DND-41 (cell line): ENCODE measurements at places on chromosomes 16 and 17.

GRCh38 chr16:17369421-17370222, 101.1 kb downstream of the XYLT1 start:
- DNase-seq = peak; percentile 71

GRCh38 chr17:41256291-41256685, 1.1 kb downstream of the KRTAP9-9 start:
- no peak for DNase-seq

DNA sequence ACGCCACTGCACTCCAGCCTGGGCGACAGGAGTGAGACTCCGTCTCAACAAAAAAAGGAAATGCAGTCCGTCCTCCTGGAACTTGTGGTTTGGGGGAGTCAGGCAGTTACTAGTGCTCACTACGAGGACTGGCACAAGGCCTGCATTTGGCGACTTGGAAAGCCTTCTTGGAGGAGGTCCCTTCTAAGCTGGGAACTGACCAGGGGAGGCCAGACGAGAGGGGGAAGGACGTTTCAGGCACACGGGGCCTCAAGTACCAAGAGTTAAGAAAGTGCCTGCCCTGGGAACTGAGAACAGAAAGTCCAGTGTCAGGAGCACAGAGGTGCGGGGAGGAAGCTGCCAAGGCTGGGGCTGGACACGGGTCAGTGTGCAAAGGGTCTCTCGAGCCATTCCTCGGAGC, 89.9 kb downstream of the ABR start:
- DNase-seq = no peak

DNA sequence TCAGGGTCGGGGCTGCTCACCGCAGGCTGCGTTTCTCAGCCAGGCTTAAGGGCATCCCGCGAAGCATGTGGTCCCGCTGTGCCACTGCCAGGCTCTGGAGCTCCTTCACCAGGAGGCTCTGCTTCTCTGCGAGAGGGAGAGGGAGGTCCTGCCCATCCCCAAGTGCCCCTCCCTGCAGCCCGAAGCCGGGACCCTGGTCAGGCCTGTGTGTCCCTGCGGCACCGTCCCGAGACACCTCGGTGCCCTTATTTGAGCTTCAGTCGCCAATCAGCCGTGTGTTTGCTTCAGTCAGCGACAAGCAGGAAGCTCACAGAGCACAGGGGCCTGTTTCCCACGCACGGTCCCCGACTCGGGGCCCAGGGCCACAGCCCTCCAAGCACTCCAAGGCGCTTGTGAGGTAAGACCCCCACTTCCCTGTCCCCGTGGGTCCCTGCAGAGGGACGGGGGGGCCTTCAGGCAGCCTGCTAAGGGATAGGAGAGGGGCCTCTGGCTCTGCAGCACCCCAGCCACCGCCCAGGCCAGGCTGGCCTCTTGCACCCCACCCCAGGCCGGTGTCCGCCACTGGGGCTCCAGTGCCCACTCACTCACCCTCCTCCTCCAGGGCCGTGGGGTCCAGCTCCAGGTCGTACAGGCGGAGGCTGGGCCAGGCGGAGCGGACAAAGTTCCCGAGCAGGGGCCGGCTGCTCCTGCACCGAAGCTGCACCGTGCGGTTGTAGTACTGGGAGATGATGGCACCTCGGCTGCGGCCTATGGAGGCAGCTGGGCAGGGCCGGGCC, 3.2 kb downstream of the TMC6 start:
- DNase-seq = no peak

DNA sequence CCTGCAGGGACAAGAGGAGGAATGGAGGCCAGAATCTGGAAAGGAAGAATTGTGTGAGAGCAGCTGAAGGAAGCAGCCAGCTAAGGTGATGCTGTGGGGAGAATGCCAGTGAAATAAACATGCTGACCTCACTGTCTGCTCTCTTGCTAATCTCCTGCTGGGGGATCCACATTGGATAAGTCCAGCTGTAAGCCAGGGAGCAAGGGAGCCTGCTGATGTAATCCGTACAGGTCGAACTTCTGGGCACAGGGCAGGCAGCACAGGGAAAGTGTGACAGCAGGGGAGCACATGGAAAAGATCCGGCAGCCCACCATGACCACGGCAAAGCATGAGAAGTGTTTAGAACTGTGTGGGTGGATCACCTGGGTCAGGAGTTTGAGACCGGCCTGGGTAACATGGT, 7.5 kb upstream of the XPO6 start:
- DNase-seq = no peak

DNA sequence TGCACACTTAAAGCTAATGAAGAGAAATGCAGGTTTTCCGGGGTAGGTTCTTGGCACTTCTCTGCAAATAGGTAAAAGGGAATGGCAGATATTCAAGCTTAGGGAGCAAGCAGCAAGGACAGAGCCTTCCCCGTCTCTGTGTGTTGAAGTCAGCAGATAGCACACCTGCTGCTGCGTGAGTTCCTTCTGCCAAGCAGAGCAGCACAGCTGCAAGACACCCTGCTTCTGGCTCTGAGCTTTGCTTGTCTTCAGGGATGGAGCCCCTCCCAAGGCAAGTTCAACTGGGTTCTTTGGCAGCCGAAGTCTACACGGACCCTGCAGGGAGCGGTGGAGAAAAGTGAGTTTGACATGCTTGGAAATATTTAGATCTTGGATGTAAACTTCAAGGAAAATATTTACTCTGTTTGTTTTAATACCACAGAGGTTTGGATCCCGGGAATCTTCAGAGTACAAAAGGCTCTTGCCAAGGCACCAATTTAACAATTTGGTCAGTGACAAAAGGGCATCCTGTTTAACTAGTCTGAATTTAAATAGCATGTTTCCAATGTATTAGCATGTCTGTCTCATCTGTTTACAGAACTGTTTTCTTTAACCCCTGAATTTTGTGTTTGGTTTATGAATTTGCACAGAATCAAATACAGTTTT, 113.4 kb upstream of the KCNJ16 start:
- no peak for DNase-seq

- no peak for DNase-seq
Measured at GRCh38 chr17:82351254-82351712, 7.8 kb upstream of the TEX19 start.

GRCh38 chr16:57815987-57816745, 13.9 kb upstream of the KIFC3 start:
- DNase-seq = peak; percentile 65

- DNase-seq = no peak
Measured at GRCh38 chr17:75729351-75729750, 8.1 kb downstream of the ITGB4 start.

GRCh38 chr17:78738278-78738677, 43.8 kb downstream of the CYTH1 start:
- no peak for DNase-seq

GRCh38 chr16:77408607-77409006, 26.2 kb downstream of the ADAMTS18 start:
- no peak for DNase-seq

GRCh38 chr17:29143894-29144293, 36.3 kb downstream of the MYO18A start:
- no peak for DNase-seq

- no peak for DNase-seq
Measured at GRCh38 chr17:4899341-4900230, at the start of gene C17orf107. C17orf107 (plus strand) TSS chr17:4899536; CDS start chr17:4899763, 227 bp downstream.

DNA sequence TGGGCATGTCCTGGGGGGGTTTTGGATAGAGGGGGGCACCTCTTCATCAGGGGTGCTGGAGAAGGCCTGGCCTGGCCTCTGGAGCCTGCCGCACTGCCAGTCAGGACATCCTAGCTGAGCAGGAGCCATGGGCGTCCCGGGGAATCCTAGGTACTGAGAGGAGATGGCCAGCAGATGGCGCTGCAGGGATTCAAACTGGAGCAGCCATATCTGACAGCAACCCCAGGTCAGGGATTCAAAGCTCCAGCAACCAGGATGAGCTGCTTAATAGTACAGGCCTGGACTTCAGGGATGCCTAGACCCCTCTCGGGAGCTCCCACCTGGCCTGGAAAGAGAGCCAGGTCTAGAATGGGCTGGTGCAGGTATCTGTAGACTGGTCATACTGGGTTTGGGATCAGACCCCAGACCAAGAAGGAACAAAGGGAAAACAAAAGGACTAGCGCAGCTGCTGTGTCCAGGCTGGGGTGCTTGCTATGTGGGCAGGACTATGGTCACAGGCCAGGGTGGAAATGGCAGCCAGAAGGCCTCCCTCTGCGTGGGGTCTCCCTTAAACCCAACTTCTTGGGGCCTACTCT, 306.9 kb upstream of the RBFOX1 start:
- DNase-seq = peak; percentile 65

- DNase-seq = no peak
Measured at GRCh38 chr16:66801320-66802105, at the start of gene TERB1. TERB1 (minus strand) TSS chr16:66801584; CDS start chr16:66796798, 4,786 bp downstream.

GRCh38 chr17:50668838-50669581, 34.3 kb downstream of the ABCC3 start:
- DNase-seq = no peak

DNA sequence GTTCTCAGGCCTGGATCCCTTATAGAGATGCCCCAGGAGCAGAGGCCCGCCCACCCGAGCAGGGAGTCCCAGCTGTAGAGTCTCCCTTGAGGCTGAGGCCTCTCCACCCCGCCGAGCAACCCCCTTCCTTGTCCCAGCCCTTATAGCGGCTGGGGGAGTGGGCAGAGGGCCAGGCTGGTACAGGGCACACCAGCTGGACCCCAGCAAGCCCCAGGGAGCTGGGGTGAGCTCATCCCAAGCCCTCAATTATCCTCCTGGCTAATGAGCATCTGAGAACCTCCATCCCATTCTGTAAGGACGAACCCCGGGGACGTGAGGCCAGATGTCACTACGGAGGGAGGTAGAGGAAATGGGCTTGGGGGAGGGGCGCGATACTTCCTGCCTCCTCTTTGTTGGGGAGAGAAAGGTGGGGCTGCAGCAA, 3.2 kb upstream of the SNN start:
- peak; percentile 90 for DNase-seq

- no peak for DNase-seq
Measured at GRCh38 chr17:57970710-57971109, 15.5 kb upstream of the CUEDC1 start.

GRCh38 chr17:50638606-50638965, 3.9 kb downstream of the ABCC3 start:
- DNase-seq = no peak

GRCh38 chr16:72938795-72939164, 109.1 kb downstream of the ZFHX3 start:
- no peak for DNase-seq

DNA sequence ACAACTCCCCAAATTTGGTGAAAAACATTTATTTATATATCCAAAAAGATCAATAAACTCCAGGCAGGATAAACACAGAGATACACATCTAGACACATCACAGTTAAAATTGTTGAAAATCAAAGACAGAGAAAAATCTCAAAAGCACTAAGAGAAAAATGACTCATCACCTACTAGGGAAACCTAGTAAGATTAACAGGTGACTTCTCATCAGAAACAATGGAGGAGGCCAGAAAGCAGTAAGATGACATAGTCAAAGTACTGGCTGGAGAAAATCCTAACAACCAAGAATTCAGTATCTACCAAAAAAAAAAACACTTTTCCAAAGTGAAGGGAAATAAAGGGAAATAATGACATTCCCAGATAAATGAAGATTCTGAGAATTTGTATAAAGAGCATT, 33.8 kb downstream of the ULK2 start:
- DNase-seq = no peak

- no peak for DNase-seq
Measured at GRCh38 chr16:51621610-51622009, 470.5 kb upstream of the SALL1 start.

DNA sequence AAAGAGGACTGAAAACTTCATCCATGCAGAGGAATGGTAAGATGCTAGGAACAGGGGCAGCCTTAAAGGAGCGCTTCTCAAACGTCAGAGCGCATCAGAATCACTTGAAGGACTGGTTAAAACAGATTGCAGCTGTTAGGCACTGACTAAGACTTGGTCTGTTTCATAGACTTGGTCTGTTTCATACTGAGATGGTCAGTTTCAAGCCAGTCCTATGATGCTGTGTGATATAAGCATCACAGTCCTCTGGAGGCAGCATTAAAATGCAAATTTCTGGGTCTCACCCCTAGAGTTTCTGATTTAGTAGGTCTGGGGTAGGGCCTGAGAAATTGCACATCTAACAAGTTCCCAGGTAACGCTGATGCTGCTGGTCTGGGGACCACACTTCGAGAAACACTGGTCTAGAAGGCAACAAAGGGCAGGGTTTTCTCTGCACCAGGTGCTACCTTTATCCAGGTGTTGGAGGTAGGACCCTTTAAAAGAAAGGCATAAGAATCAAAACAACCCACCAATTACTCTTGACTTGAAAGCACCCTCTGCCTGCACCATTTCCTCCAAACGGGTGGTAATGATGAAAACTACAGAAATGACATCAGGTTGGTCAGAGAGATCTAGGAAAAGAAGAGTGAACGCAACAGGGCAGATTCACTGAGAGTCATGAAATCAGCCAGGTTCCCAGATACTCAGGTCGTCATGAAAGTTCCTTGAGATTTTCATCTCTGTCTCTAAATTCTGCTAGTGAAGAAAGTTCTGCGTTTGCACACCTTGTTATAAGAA, 95.0 kb upstream of the RCVRN start:
- DNase-seq = no peak

- DNase-seq = peak; percentile 29
Measured at GRCh38 chr17:1573932-1574696, 11.5 kb upstream of the PITPNA start.

- no peak for DNase-seq
Measured at GRCh38 chr16:8892101-8892575, 10.0 kb downstream of the LITAFD start.

DNA sequence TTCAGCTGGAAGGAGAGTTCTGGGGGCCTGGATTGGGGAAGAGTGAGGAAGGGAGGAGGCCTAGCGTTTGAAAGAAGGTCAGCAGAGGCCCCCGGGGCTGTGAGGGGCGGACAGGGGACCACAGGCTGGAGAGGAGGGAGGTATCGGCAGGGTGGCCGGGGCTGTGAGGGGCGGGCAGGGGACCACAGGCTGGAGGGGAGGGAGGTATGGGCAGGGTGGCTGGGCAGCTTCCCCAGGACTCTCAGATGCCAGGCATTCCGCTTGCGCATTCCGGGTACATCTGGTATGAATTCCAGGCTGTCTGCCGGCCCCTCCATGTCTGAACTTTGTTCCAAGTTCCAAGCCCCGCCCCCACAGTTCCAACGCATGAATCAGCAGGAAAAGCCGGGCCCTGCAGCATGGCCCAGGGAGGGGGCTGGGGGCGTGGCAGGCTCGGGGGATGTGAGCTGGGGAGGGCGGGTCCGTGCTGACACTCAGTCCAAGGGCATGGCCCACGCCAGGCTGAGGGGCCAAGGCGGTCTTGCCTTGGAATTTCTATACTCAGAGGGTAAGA, 4.3 kb upstream of the TLCD2 start:
- DNase-seq = peak; percentile 31
